Smooth muscle cell of the coronary artery (primary cell): ENCODE measurements at places on chromosomes 16 and 17. TPM values are rescaled to one million over a fixed set of nuclear protein-coding genes. Genes with fewer than 3 reads are reported as not detected.

Gene MMP15
- total RNA-seq: 1.7 and 3.2 TPM in 2 replicates

Gene KCNG4
- total RNA-seq: not detected in 2 replicates

Gene CCDC144A
- total RNA-seq: 2.3 and 12.0 TPM in 2 replicates

Gene TP53TG3C
- total RNA-seq: not detected in 2 replicates

Gene DLX3
- not detected in 2 replicates for total RNA-seq

Gene TOM1L1
- total RNA-seq: 9.8 and 22.2 TPM in 2 replicates

Gene WFIKKN1
- 0.08 and 0.12 TPM in 2 replicates for total RNA-seq

Gene ADGRG3
- not detected in 2 replicates for total RNA-seq

Gene SCIMP
- total RNA-seq: not detected in 2 replicates

Gene ARL5C
- not detected in 2 replicates for total RNA-seq

Gene C17orf78
- total RNA-seq: not detected in 2 replicates

Gene CLEC3A
- total RNA-seq: not detected in 2 replicates

Gene TAOK1
- total RNA-seq: 36.2 and 37.6 TPM in 2 replicates

Gene PLLP
- total RNA-seq: 0.53 TPM in 1 of 2 replicates, not detected in the other

Gene TEX19
- 0.08 TPM in 1 of 2 replicates, not detected in the other for total RNA-seq

Gene ACE
- 2.0 and 12.4 TPM in 2 replicates for total RNA-seq

Gene TP53TG3
- total RNA-seq: 0.35 TPM in 1 of 2 replicates, not detected in the other

Gene ZCCHC14
- total RNA-seq: 7.6 and 9.0 TPM in 2 replicates

Gene CD300E
- not detected in 2 replicates for total RNA-seq

Gene ANKRD40CL
- not detected in 2 replicates for total RNA-seq

Gene TSNAXIP1
- total RNA-seq: 1.2 and 1.9 TPM in 2 replicates

Gene HS3ST6
- not detected in 2 replicates for total RNA-seq

Gene HLF
- total RNA-seq: under 0.01 and 0.23 TPM in 2 replicates

Gene NACA2
- total RNA-seq: not detected in 2 replicates

Gene CCL13
- 2.0 TPM in 1 of 2 replicates, not detected in the other for total RNA-seq

Gene HIGD1B
- total RNA-seq: not detected in 2 replicates

Gene CD300LF
- total RNA-seq: not detected in 2 replicates

Gene LITAFD
- total RNA-seq: not detected in 2 replicates

Gene CALB2
- 0.08 TPM in 1 of 2 replicates, not detected in the other for total RNA-seq

Gene CFAP119
- total RNA-seq: 1.9 and 2.6 TPM in 2 replicates

Gene CKLF
- total RNA-seq: 49.5 and 58.2 TPM in 2 replicates

Gene CLDN9
- total RNA-seq: not detected in 2 replicates

Gene ADAM11
- 0.23 and 1.4 TPM in 2 replicates for total RNA-seq

Gene USP6
- not detected in 2 replicates for total RNA-seq

Gene KRT36
- total RNA-seq: 0.08 and 0.12 TPM in 2 replicates

Gene CMTM1
- 1.9 and 2.1 TPM in 2 replicates for total RNA-seq

Gene EPN3
- under 0.01 TPM in 2 replicates for total RNA-seq

Gene SMTNL2
- total RNA-seq: 0.12 TPM in 1 of 2 replicates, not detected in the other

Gene CCT6B
- 0.23 and 1.1 TPM in 2 replicates for total RNA-seq

Gene CDH5
- 3.3 and 23.2 TPM in 2 replicates for total RNA-seq

Gene TRIM25
- total RNA-seq: 15.5 and 30.7 TPM in 2 replicates

Gene DDX28
- 4.9 and 8.7 TPM in 2 replicates for total RNA-seq

Gene MNT
- total RNA-seq: 4.1 and 9.5 TPM in 2 replicates

Gene MRC2
- 124 and 319 TPM in 2 replicates for total RNA-seq

Gene SLC16A6
- 0.15 and 2.2 TPM in 2 replicates for total RNA-seq

Gene C17orf50
- not detected in 2 replicates for total RNA-seq

Gene ACTG1
- total RNA-seq: 10,136 and 11,456 TPM in 2 replicates

Gene HOXB1
- not detected in 2 replicates for total RNA-seq

Gene DOC2A
- total RNA-seq: 0.08 and 0.23 TPM in 2 replicates

Gene EFCAB5
- 0.35 TPM in 1 of 2 replicates, not detected in the other for total RNA-seq

Gene GDE1
- total RNA-seq: 23.5 and 33.7 TPM in 2 replicates

Gene ZPBP2
- total RNA-seq: not detected in 2 replicates

Gene CD300LB
- not detected in 2 replicates for total RNA-seq

Gene SLC5A11
- not detected in 2 replicates for total RNA-seq

Gene STXBP4
- 2.2 and 4.1 TPM in 2 replicates for total RNA-seq

Gene CD300A
- not detected in 2 replicates for total RNA-seq
